ENCODE measurements at places on chromosomes 7 and 10.

DNA sequence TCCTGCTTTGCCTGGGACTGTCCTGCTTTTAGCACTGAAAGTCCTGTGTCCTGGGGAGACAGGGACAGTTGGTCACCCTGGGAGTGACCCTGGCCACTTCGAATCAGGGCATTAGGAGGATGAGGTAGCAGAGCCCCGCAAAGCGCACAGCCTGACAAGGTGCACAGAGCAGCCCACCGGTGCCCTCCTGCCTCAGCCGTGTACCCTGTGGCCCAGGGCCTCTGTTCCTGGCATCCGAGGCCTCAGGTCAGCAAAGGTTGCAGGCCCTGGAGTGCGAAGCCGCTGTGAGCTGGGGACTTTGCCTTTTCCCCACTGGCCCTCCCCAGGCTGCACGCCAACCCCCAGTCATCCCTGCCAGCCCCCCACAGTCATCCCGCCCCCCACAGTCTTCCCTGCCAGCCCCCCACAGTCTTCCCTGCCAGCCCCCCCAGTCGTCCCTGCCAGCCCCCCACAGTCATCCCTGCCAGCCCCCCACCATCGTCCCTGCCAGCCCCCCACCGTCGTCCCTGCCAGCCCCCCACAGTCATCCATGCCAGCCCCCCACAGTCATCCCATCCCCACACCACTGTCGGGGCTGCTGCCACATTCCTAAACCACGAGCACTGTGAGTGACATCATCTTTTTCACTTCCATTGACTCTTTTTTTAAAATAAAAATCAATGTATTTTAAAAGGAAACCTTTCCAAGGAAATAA, 91.8 kb downstream of the RGS10 start:
- no peak for DNase-seq

DNA sequence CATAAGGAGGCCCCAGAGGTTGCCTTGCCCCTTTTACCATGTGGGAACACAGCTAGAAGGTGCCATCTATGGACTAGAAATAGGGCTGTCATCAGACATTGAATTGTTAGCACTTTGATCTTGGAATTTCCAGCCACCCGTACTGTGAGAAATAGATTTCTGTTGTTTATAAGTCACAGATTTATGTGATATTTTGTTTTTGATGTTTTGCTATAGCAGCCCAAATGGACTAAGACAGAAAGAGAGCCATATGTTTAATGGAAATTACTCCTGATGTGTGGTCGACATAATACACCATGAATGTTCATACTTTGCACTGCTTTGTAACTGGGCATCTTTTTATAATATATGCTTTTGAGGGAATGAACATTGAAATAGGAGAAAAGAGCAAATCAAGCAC, 302.2 kb downstream of the BBS9 start:
- no peak for DNase-seq

GRCh38 chr7:27944643-27945042, 204.7 kb downstream of the TAX1BP1 start:
- DNase-seq: no peak

- no peak for DNase-seq
These were observed 141.5 kb upstream of the CAV2 start for GRCh38 chr7:116357781-116358670.

GRCh38 chr10:127314797-127315196, 118.4 kb upstream of the INSYN2A start:
- DNase-seq: no peak

DNA sequence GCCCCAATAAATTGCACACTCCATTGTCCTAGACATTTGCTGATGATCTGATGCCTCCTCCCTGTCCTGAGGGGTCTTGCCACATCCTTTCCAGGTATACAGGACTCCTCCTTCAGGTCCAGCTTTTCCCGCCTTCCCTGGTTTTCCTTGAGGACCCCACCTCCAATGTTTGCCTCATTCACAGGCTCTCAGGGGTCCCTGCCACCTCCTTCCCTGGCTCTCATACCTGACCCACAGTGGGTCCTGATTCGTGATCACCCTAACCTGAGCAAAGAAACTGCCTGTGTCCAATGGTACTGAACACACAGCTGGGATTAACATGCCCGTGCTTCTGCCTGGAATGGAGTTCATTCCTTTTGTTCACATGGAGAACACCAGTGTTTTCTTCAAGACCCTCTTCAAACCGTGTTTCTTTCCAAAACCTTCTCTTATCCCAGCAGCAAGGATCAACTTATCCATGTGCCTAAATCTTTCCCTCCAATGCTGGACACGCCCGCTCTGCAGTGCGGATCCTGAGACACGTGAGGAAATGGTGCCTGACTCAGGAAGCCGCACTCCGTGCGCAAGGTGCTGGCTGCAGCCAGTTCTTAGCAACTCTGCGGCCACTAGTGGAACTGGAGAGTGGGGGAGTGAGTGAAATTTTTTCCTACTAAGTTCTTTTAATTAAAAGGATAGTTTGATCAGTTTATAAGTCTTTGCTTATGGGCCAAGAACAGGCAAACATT, 354.6 kb upstream of the SHH start:
- no peak for DNase-seq

DNA sequence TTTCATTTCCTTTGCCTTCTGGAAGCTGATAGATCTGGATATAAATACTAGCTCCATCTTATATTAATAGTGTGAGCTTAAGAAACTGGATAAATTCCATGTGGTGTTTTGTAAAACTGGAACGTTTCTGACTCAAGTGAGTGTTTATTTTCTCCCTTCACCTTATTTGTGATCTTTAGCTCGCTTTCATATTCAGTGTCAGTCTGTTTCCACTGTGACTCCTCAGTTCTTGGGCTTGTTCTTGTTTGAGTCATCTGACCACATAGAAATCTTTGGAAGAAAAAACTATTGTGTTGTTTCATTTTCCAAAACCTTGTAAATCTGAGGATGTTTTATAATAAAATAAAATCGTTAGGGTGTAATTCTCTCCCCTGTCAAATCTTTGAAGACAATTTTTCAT, 186.4 kb downstream of the POLR1F start:
- DNase-seq: no peak

DNA sequence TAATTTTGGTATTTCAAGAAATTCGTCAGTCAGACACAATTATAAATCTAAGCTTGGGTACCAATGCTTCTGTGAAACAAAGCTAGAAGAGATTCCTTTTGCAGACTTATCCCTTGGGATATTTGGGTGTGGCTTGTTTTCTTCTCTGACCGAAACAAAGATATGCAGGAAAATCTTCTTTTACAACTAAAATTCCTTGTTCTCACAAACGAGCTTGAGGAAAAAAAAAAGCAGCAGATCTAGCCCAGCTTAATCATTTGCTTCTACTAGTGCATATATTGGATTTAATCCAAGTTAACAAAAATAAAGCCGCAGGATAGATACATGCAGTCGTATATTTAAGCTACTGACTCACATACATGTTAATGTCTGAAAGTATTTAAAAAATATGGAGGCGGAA, 104.2 kb downstream of the PRTFDC1 start:
- no peak for DNase-seq

DNA sequence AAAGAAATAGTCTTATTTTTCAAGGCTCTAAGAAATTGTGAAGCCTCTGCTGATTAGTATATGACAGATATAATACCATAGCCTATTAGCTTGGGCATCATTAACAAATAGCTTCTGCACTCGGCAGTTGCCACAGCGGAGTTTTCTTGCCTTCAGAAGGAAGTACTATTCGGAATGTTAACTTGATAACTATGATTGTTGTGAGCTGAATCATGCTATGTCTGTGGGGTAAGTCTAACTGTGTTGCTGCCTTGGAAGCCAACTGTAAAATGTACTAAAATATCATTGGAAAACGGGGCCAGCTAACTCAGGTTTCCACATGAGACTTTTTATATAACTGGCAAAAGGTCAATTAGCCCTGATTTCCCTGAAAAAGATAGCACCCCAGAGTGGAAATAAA, 93.2 kb downstream of the TWIST1 start:
- DNase-seq: no peak

DNA sequence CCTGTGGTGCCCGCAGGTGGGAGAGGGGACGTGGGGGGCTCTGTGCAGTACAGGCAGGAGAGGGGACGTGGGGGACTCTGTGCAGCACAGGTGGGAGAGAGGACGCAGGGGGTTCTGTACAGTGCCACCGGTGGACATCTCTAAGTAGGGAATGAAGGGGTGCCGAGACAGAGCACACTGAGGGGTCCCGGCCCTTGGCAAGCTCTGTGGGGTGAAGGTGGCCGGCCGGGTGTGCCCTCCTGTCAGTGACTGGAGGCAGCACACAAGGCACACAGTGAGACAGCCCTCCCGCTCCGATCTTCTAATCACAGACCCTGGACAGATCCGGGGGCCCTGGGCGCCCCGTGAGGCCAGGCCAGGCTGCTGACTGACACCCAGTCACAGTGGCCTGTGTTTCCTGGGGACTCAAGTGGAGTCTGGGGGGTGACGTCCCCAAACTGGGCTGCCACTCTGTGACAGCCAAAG, 11.2 kb downstream of the GPR146 start:
- DNase-seq: no peak

GRCh38 chr7:155053002-155053401, 17.1 kb upstream of the HTR5A start:
- DNase-seq: no peak

DNA sequence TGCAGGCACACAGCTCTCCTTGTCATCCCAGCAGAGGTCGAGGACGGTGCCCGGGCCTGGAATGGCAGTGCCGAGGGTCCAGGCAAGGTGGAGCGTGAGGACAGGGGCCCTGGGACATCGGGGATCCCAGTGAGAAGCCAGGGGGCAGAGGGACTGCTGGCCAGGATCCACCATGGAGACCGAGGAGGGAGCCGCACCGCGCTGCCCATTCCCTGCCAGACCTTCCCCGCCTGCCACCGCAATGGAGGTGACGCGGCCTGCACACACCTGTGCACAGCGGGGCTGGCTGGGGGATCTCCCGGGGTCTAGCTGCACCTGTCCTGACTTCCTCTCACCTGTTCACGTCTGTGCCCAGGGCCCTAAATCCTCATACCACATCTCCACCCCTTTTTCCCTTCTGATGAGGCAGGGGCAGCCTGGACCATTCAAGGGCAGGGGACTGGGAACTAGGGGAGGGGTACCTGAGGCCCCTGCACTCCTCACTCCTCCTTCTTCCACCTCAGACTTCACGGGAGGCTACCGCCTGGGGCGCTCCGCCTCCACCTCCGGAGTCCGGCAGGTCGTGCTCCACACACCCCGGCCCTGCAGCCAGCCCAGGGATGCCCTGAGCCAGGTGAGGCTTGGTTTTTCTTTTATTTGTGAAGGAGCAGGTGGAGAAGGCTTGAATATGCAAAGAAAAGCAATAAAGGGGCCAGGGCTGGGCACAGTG, 6.9 kb downstream of the NYAP1 start:
- no peak for DNase-seq

DNA sequence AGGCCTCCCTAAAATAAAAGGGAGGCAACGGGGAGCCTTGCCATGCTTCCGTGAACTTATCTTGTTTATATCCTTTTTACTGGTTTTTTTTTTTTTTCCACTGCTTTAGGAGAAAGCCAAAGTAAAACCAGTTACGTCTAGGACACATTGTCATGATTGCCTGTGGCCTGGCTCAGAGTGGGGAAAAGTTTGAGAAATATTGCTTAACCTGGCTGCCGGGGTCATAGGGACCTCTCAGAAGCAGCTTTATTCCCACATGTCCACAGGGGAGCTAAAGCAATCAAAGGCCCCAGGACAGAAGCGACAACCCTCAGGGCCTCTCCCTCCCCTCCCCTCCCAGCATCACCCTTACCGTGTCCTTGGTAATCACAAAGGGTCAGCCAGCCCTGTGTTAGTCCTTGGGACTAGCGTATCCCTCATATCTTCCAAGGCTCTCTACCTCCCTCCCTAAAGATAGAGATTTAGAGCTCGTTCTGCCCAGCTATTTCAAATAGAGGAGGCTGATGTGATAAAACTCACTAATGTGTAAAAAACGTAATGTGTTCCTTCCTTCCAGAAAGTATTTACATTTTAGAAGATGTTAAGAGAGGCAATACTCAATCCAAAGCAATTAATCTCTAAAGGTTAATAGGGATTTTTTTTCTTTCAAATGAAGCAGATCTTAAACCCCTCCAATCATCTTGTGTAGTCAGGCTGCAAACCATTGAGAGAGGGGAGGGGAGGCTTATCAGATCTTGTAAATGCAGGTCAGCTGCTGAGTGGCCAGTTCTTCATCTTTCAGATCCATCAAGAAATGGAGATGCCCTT, 64.8 kb upstream of the PRKAR2B start:
- no peak for DNase-seq

DNA sequence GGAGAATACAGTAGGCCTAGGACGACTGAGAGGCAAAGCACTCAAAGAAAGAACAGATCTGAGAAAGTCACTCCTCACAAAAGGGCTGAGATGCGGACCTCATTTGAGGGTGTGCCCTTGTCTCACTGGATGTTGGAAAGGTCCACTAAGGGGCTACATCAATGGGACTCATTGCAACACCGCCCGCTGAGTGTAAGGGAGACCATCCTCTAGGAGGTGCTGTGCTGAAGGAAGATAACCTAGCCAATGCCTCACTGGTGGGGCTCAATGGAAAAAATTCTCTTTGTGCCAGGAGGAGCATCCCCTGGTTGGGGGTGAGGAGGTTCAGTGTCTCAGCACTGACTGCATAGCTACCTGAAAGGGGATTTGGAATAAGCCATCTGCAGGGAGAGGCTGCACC, 758.7 kb upstream of the CELF2 start:
- no peak for DNase-seq

DNA sequence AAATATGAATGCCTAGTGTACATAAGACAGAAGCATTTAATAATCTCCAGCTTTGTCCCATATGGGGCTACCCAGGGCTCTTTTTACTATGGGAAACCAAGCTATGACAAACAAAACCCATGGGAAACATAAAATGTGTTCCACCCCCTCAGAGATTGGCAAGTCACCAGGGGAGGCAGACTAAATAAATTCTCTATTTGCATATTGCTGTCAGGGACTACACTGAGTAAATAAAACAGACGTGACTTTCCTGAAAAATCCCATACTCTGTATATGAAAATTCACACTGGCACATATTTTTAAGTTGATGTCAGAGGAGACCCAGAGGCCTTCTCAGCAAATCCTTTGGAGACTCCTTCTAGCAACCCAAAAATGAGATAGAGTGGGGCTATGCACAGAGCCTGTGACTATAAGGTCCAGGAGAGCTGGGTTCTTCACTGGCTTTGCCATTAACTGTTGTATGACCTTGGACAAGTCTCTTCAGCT, 44.0 kb upstream of the HPSE2 start:
- no peak for DNase-seq

Data from SK-N-MC (cell line).